ENCODE measurements at places on chromosomes 4 and X. TPM values are rescaled to one million over a fixed set of nuclear protein-coding genes. Genes with fewer than 3 reads are reported as not detected.

ITGB1BP2 gene
- total RNA-seq, result 7.1 TPM

TCEAL5 gene
- not detected for total RNA-seq

GRCh38 chr4:1302159-1302558, 12.5 kb downstream of the MAEA start:
- no peaks in the 10 kb centered on the region for H3K36me3 ChIP-seq
- DNase-seq, result no peak
- no peak overlapping the region for H3K4me3 ChIP-seq
- no peak overlapping the region for H3K27ac ChIP-seq
- H3K27me3 ChIP-seq, result no peaks in the 10 kb centered on the region

DNA sequence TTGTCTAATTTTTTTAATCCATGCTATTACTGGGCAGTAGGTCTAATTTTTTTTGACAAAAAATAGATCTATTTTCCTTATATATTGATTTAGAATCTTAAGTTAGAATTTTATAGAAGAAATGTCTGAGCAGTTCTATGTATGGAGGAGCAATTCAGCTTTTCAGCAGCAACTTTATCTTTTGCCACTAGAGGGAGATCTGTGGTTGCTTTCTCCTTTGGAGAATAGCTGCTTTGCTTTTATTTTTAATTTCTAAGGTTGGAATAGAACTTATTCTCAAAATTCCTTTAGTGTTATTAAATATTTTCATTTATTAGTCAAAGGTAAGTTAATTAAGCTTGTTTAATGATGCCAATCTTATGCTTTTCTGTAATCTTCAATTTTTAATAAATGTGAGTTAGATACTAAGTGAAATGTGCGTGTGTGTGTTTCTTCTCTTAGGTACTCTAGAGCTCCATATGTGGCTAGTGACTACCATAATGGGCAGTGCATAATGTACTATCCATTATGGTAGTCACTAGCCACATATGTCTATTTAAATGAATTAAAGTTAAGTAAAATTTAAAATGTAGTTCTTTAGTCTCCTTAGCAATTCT, 29.3 kb downstream of the FAM199X start:
- H3K36me3 ChIP-seq, result no peaks in the 10 kb centered on the region
- H3K4me1 ChIP-seq, result no peaks in the 10 kb centered on the region
- no peak overlapping the region for H3K4me3 ChIP-seq
- no peaks in the 10 kb centered on the region for H3K27me3 ChIP-seq
- no peak for DNase-seq
- no peak overlapping the region for H3K27ac ChIP-seq

- H3K27ac ChIP-seq, result no peak overlapping the region
- no peak overlapping the region for H3K4me3 ChIP-seq
- peak; percentile 39 for DNase-seq
- H3K4me1 ChIP-seq, result peaks cover 44% of the 10 kb centered on the region
- H3K27me3 ChIP-seq, result no peaks in the 10 kb centered on the region
- H3K36me3 ChIP-seq, result no peaks in the 10 kb centered on the region
Observed at GRCh38 chr4:22237155-22237751, 278.6 kb downstream of the ADGRA3 start.

DNA sequence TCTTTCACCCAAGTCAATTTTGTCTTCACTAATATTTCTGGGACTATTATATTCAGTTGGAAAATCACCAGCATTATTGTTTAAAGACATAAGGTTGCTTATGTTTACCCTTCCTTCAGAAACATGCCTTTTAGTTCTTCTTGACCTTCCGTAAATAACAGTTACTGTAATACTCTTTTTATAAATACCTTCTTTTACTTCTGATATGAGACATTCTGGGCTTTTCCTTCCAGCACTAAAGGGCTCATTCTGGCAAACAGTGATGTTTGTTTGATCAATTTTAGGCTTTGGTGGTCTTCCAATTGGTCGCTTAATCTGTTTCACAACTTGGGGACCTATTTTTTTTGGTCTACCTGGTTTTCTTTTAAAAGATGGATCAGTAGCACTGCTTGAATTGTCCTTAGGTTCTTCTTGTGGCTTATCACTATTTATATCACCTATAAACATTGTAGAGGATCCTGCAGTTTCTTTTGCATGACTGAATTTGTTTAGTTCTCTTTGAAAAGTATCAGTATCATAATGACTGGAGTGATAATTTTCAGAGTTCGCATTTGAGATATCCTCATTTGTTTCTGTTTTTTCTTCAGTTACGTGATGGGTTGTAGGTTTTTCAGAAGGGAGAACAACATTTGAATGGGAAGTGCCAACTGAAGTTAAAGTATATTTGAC, 64.8 kb downstream of the NCAPG start:
- no peaks in the 10 kb centered on the region for H3K4me1 ChIP-seq
- H3K27me3 ChIP-seq, result no peaks in the 10 kb centered on the region
- H3K4me3 ChIP-seq, result no peak overlapping the region
- peaks cover 29% of the 10 kb centered on the region for H3K36me3 ChIP-seq
- DNase-seq, result no peak

Data from neural crest cell (in vitro differentiated cells).